ENCODE measurements at places on chromosomes 16 and 17. TPM values are rescaled to one million over a fixed set of nuclear protein-coding genes. Genes with fewer than 3 reads are reported as not detected.

- no peaks in the 10 kb centered on the region for H3K27me3 ChIP-seq
- H3K4me1 ChIP-seq: peaks cover 96% of the 10 kb centered on the region
- H3K36me3 ChIP-seq: peaks cover 12% of the 10 kb centered on the region
- no peak for DNase-seq
- H3K4me3 ChIP-seq: peak overlapping the region; percentile 92
Measured at GRCh38 chr17:78356101-78356713, 3.7 kb downstream of the SOCS3 start.

Gene REXO5
- total RNA-seq: 2.0 TPM

DNA sequence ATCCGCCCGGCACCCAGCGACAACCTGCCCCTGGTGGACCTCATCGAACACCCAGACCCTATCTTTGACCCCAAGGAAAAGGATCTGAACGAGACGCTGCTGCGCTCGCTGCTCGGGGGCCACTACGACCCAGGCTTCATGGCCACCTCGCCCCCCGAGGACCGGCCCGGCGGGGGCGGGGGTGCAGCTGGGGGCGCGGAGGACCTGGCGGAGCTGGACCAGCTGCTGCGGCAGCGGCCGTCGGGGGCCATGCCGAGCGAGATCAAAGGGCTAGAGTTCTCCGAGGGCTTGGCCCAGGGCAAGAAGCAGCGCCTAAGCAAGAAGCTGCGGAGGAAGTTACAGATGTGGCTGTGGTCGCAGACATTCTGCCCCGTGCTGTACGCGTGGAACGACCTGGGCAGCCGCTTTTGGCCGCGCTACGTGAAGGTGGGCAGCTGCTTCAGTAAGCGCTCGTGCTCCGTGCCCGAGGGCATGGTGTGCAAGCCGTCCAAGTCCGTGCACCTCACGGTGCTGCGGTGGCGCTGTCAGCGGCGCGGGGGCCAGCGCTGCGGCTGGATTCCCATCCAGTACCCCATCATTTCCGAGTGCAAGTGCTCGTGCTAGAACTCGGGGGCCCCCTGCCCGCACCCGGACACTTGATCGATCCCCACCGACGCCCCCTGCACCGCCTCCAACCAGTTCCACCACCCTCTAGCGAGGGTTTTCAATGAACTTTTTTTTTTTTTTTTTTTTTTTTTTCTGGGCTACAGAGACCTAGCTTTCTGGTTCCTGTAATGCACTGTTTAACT lies 1.0 kb downstream of the NOG start:
- peaks cover 62% of the 10 kb centered on the region for H3K4me1 ChIP-seq
- H3K27ac ChIP-seq: peak overlapping the region; percentile 55
- peaks cover 59% of the 10 kb centered on the region for H3K27me3 ChIP-seq
- H3K36me3 ChIP-seq: no peaks in the 10 kb centered on the region

DNA sequence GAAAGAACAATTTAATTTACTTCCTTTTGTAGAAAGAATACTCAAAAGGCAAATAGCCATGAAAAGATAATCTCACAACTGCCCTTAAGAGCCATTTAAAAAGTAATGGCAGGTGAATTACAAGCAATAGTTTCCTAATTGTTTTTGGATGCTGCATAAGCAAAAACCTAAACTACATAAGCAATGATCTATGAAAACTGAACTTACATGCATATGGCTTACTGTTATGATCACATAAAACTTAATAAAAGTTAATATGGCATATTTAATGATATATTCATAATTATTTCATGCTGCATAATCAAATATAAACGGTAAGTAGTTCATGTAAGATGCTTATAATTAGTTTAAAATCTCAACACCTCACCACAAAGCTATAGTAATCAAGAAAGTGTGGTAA lies 18.6 kb downstream of the BRCA1 start:
- no peak overlapping the region for H3K4me3 ChIP-seq
- H3K27ac ChIP-seq: no peak overlapping the region
- no peaks in the 10 kb centered on the region for H3K36me3 ChIP-seq
- no peak for DNase-seq
- H3K27me3 ChIP-seq: no peaks in the 10 kb centered on the region

DNA sequence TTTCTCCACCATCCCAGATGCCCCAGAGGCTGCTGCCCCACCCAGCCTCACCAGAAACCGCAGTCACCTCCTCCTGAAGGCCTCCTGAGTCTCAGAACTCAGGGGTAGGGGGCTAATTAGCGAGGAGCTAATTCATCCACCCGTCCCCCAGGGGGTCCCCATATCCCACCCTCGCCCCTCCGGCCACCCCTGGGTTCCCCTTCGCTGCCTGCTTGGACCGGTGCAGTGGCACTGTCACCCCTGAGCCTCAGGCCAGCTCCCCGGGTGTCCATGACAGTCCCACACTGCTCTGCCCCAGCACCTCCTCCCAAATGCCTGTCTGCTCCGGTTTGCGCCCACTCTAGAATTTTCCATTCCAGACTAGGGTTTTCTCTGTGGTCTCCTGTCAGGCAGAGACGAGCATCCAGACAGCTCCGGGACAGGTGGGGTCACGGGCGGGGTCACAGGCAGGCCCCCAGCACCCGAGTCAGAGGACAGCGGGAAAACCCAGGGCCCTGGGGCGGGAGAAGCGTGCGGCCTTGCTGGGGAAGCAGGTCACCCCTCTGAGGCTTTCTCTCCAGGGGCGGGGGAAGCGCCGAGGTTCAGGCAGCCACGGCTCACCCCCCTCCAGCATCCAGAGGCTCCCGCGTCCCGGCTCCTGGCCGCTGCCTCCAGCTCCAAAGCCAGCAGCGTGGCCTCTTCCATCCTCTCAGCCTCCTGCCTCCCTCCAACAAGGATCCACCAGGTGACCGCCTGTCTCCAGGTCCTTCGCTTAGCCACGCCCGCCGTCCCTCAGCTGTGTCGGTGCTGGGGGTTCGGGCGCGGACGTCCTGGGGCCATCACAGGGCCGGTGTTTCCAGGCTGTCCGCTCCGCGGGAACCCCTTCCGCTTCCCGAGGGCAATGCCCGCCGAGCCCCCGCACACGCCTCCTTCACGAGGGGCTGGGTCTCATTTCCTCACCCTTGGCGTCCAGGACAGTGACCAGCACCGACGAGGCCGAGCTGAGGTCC lies 3.1 kb upstream of the PERCC1 start:
- peaks cover 9% of the 10 kb centered on the region for H3K4me1 ChIP-seq
- no peaks in the 10 kb centered on the region for H3K36me3 ChIP-seq
- no peak for DNase-seq
- H3K4me3 ChIP-seq: no peak overlapping the region
- H3K27me3 ChIP-seq: peaks cover 34% of the 10 kb centered on the region

DNA sequence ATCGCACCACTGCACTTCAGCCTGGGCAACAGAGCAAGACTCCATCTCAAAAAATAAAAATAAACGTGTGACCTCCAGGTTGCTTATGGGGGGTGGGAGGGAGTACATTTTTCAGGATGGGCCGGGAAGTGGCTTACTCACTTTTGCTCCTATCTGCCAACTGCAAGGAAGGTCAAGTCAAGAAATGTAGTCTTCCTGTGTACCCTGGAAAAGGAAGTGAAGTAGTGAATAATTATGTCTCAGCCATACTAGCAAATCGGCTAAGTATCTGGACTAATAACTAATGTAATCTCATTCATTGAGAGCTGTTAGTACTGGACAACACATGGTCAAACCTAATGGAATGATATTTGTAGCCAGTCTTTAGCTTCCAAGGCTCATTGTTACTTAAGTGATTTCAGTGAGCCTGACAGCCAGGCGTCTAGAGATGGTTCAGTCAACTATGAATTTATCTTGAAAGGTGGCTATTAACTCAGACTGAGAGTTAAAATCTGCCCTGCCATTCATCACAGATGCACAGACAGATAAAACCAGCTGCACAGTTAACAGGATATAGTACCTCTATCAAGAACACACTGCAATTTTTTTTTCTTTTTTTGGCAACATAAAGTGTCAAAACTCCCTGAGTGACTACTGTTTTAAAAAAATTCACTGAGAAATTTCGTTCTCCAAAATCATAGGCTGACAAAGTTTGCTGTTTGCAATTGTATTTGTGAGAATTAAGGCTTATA lies 3.7 kb upstream of the TACO1 start:
- peaks cover 22% of the 10 kb centered on the region for H3K4me1 ChIP-seq
- no peak overlapping the region for H3K4me3 ChIP-seq
- no peak overlapping the region for H3K27ac ChIP-seq
- H3K27me3 ChIP-seq: no peaks in the 10 kb centered on the region
- H3K36me3 ChIP-seq: peaks cover 32% of the 10 kb centered on the region

DNA sequence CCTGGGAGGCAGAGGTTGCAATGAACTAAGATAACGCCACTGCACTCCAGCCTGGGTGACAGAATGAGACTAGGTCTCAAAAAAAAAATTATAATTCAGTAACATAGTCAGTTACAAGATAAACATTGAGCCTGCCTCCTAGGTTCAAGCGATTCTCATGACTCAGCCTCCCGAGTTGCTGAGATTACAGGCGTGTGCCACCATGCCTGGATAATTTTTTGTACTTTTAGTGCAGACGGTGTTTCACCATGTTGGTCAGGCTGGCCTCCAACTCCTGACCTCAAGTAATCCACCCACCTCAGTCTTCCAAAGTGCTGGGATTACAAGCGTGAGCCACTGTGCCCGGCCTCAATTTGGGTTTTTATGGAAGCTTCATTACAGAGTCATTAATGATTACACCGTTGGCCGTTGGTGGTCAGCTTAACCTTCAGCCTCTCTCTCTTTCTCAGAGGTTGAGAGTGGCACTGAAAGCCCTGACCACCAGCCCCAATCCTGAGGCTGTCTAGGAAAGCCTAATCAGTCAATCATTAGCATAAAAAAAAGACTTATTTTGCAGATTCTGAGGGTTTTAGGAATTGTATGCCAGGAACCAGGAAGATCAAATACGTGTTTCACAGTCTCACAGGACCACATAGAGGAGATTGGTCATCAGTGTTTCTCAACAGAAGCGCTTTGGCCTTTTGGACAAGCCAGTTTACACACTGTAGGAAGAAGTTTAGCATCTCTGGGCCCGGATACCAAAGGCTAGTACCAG lies 1.3 kb upstream of the LRRC37A3 start:
- H3K36me3 ChIP-seq: peaks cover 4% of the 10 kb centered on the region
- peaks cover 11% of the 10 kb centered on the region for H3K4me1 ChIP-seq
- no peak overlapping the region for H3K4me3 ChIP-seq

DNA sequence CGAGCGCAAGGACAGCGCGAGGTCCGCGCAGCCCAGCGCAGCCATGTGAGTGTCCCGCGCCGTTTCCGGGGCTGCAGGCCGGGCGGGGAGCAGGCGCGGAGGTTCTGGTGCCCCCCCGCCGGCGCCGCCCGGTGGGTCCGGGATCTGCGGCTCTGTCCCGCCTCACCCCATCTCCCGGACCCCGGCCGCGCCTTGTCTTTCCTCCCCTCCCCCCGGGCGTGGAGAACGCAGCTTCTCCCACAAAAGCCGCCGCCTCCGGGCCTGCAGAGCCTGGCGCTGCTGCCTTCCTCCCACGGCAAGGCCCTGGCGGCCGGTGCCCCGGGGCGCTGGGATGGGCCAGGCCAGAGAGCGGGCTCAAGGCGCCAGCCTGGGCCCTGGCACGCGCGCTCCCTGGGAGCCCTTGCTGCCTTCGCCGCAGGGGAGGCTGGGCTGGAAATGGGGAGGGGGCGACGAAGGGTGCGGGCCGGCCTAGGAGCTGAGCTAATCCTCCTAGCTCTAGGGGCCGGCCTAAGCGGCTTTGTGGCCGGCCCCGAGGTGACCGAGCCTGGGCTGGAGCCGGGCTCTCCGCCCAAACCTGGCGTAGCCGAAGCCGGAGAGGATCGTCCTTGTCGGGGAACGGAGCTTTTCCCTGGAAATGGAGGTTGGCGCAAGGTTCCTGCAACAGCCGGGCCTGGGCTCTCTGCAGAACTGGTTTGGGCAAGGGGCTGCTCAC lies 397 bp downstream of the RIPOR1 start:
- H3K27me3 ChIP-seq: no peaks in the 10 kb centered on the region
- no peak for DNase-seq
- H3K27ac ChIP-seq: peak overlapping the region; percentile 93
- H3K36me3 ChIP-seq: no peaks in the 10 kb centered on the region

Gene PRR29
- not detected for total RNA-seq

Gene SLC12A3
- total RNA-seq: not detected

GRCh38 chr17:64648234-64648633 lies 13.9 kb downstream of the SMURF2 start:
- no peaks in the 10 kb centered on the region for H3K27me3 ChIP-seq
- H3K36me3 ChIP-seq: no peaks in the 10 kb centered on the region
- H3K27ac ChIP-seq: no peak overlapping the region
- H3K4me3 ChIP-seq: no peak overlapping the region
